IPS DF 6.9 (cell line): ENCODE measurements at places on chromosomes 1 and 21.

GRCh38 chr1:211613108-211613947 lies 34.4 kb upstream of the SLC30A1 start:
- DNase-seq, result no peak

GRCh38 chr1:55309053-55309452 lies 93.9 kb upstream of the USP24 start:
- no peak for DNase-seq

GRCh38 chr1:156464825-156465452 lies 35.6 kb downstream of the MEF2D start:
- no peak for DNase-seq

DNA sequence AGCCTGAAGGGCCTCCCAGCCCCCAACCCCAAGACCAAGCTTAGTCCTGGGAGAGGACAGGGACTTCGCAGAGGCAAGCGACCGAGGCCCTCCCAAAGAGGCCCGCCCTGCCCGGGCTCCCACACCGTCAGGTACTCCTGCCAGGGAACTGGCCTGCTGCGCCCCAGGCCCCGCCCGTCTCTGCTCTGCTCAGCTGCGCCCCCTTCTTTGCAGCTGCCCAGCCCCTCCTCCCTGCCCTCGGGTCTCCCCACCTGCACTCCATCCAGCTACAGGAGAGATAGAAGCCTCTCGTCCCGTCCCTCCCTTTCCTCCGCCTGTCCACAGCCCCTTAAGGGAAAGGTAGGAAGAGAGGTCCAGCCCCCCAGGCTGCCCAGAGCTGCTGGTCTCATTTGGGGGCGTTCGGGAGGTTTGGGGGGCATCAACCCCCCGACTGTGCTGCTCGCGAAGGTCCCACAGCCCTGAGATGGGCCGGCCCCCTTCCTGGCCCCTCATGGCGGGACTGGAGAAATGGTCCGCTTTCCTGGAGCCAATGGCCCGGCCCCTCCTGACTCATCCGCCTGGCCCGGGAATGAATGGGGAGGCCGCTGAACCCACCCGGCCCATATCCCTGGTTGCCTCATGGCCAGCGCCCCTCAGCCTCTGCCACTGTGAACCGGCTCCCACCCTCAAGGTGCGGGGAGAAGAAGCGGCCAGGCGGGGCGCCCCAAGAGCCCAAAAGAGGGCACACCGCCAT lies 21.9 kb upstream of the ARF1 start:
- DNase-seq, result no peak

DNA sequence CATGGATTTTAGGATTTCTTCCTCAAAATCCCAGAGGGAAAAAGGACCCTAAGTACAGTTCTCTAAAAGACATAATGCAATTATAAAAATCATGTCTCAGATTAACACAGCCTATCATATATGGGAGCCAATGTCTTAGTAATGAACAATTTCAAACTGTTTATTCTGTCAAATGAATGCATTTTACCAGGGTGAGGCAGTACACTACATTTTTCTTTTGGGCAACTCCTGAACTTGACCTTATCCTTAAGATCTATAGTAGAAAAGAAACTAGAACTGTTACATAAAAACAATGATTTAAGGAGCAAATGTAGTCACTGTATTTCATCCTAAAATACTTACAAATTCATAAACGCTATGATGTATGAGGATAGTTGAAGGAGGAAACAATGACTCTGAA lies 226.3 kb upstream of the B3GALT2 start:
- DNase-seq, result no peak

GRCh38 chr21:25304611-25305010 lies 302.7 kb downstream of the MRPL39 start:
- no peak for DNase-seq

DNA sequence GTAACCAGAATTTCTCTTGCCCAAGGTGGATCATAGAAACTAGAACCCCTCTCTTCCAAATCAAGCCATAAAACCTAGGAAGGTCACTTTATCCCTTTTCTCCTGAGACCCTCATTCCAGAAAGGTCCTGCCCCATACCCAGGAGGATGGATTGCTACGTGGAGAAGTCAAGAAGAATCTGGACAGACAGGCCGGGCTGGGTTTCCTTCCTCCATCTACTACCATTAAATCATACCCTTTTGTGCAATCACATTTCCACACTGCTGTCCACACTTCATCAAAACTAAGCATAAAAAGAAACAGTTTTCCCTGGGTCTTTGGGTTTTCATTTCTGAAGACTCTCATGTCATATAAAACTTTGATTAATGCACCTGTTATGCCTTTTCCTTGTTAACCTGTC lies 65.4 kb downstream of the C21orf91 start:
- no peak for DNase-seq

DNA sequence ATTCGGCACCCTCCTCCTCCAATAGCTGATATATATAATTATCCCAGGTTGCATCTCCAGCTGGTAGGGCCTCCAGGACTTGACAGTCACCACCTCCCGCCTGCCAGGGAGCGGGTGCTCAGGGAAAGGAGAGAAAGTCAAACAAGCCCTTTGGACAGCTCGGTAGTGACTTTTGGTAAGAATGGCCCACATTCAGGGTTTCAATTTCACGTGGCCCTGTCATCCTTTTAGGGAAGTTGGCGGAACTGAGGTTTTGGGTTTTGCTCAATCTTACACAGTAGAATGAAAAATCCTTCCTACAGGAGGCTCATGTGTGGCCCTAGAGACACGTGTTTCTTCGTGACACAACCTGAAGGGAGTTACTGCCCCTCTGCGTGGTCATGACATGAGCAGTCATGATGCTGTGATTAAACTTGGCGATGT lies 44.2 kb downstream of the CAPN8 start:
- DNase-seq, result no peak

DNA sequence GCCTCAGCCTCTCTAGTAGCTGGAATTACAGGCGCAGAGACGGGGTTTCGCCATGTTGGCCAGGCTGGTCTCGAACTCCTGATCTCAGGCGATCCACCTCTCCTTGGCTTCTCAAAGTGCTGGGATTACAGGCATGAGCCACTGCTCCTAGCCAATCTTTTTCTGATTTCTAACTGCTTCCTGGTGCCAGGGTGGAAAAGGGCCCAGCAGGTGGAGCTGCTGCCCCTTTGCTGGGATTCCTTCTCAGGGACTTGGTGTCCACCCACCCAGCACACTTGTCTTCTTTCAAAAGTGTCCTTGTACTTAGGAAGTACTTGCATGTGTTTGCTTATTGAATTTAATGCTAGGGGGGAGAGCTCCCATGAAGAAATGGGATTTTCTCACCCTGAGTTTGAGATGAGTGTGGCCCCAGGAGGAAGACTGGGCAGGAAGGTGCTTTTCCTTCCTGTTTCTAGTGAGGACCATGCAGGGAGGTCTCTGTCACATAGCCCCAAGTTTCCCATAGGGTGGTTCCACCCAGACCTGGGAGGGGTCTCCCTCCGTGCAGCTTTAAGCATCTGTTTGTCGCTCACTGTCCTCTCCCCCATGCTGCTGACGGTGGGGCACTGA lies 14.2 kb downstream of the UTP11 start:
- no peak for DNase-seq

- DNase-seq, result no peak
Measured at GRCh38 chr1:239307886-239308285, 78.5 kb upstream of the CHRM3 start.

- DNase-seq, result no peak
Measured at GRCh38 chr1:54091666-54092065, 38.3 kb downstream of the TCEANC2 start.

- DNase-seq, result no peak
Measured at GRCh38 chr1:220203816-220204215, 68.4 kb downstream of the RAB3GAP2 start.

DNA sequence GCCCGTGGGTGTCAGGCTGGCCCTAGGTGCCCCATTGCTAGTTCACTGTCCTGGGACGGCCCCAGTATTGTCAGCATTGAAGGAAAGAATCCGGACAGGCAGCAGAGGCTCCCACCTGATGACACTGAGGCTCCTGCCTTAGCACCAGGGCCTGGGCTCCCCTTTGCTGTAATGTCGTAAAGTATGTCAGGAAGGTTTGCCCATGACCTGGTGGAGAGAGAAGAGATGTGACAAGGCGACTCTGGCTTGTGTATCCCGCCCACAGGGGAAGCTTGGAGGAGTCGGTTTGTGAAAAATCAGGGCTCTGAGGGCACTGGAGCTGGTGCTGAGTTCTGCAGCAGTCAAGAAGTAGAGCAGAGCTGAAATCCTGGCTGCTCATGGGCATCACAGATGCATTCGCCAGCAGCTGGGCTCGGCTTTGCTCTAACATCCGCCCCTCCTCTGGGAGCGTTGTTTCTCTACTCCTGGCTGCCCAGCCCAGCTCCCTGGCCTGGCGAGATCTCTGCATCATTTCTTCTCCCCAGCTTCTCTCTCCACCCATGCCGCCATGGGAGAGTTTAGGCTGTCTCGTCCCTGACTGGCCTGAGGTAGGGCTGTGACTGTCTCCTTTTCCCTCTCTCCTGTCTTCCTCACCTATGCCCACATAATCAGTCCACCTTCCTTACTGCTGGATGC lies 74.1 kb downstream of the ADARB1 start:
- no peak for DNase-seq

GRCh38 chr1:226984521-226985238 lies 44.6 kb downstream of the COQ8A start:
- DNase-seq, result no peak

DNA sequence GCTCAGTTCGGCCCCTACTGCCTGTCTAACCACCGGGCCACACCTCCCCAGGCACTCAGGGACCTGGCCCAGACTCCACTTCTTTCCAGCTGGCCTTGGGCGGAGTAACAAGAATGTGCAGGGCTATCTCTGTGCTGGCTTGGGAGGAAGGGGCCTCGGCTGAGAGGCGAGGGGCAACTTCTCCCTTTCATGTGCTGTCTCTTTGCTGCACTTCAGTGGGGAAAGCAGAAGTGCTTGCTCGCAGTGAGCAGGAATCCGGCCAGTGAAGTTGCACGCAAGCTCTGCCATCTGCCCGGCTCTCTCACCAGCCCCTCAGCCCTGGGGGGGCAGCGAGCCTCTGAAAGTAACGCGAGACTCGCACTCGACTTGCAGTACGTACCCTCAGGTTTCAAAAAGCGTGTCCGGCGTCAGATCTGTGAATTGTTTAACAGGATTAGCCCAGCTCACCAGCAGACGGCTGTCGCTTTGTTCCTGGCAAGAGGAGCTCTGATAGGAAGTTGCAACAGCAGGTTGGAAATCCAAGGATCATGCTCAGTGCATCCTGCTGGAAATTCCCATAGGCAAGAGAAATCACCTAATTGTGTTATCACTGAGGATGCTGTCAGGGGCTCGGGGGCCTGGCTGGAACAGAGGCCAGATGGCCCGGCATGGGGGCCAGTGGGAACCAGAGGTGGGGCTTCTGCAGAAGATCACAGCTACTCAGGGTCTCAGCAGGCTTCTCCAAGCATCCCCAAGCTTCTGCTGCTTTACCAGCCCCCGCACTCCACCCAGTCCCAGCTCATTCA lies 221.1 kb downstream of the NPHP4 start:
- DNase-seq, result no peak

DNA sequence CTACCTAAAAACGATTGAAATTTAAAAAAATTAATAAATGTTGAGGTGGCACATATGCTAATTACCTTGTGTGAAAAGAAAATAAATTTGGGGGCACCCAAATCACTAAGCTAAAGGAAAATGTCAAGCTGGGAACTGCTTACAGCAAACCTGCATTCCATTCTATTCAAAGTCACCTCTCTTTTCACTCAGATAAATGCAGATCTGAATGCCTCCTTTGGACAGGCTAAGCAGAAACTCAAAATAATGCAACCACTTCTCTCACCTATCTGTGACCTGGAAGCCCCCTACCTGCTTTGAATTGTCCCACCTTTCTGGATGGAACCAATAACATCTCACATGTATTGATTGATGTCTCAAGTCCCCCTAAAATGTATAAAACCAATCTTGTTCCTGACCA lies 628.7 kb downstream of the AMY1C start:
- DNase-seq, result no peak

DNA sequence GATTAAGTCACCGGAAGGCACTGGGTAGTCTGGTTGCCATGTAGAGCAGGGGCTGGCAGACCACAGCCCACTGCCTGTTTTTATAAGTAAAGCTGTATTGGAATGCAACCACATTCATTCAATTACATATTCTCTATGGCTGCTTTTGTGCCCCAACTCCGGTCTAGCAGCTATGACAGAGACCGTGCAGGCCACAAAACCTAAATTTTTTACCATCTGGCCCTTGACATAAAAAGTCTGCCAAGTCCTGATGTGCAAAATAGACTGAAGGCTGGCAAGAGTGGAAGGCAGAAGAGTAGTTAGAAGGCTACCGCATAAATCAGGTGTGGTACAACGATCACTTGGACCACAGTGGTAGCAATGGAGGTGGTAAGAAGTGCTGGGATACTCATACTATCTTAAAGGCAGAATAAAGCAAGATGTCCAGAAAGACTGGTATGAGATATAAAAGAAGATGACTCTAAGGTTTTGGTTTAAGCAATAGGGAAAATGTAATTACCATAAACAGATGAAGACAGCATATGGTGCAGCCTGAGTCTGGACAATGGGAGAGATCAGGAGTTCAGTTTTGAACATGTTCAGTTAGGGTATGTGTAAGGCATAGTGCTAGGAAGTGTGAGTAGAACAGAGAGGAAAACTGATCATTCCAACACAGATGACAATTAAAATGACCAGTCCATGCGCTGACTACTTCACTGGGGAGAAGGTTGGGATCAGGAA lies 37.2 kb downstream of the EGLN1 start:
- no peak for DNase-seq

DNA sequence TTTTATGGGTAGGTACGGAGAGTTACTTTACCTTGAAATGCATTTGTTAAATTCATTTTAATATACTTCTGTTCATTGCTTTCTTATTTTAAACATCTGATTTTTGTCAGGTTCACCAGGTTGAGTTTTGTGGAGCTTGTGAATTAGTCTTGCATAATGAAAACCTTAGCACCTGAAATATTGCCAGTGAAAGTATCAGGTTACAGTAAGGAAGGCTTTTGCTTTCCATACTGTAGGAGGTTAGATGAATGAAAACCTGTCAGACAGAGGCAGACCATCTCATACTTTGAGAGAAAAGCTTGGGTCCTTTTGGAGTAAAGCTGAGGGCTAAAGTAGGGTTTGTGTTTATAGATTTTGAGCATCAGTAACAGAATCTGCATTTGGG lies 34.7 kb downstream of the THRAP3 start:
- DNase-seq, result no peak

GRCh38 chr1:180908074-180908765 lies 4.5 kb upstream of the KIAA1614 start:
- DNase-seq, result no peak

GRCh38 chr1:26677306-26678115 lies 18.3 kb upstream of the ARID1A start:
- DNase-seq, result no peak

DNA sequence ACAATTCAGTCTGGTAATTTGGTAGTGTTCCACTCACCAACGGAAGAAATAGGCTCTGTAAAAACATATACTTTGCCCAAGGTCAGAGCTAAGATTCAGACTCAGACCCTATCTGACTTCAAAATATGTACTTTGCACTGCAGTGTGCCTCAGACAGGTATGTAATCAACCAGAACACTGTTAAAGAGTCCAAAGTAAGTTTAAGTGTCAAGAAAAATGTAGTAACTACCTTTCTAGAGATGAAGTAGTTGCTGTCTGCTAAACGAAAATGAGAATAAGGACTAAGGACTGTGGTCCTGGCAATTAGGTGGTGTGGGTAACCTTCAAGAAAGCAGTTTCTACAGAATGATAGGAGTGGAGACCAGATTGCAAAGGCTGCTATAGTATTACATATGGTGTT lies 61.1 kb downstream of the RPAP2 start:
- no peak for DNase-seq

- DNase-seq, result no peak
Measured at GRCh38 chr1:65938506-65938905, 145.8 kb downstream of the PDE4B start.

GRCh38 chr1:38137164-38137563 lies 90.6 kb upstream of the POU3F1 start:
- no peak for DNase-seq
